ENCODE measurements at places on chromosomes 4 and X.

- no peak for DNase-seq
Observed at GRCh38 chr4:155371432-155372043, 5.2 kb downstream of the MAP9 start.

GRCh38 chr4:118898684-118899138, 10.1 kb downstream of the SYNPO2 start:
- DNase-seq = no peak

DNA sequence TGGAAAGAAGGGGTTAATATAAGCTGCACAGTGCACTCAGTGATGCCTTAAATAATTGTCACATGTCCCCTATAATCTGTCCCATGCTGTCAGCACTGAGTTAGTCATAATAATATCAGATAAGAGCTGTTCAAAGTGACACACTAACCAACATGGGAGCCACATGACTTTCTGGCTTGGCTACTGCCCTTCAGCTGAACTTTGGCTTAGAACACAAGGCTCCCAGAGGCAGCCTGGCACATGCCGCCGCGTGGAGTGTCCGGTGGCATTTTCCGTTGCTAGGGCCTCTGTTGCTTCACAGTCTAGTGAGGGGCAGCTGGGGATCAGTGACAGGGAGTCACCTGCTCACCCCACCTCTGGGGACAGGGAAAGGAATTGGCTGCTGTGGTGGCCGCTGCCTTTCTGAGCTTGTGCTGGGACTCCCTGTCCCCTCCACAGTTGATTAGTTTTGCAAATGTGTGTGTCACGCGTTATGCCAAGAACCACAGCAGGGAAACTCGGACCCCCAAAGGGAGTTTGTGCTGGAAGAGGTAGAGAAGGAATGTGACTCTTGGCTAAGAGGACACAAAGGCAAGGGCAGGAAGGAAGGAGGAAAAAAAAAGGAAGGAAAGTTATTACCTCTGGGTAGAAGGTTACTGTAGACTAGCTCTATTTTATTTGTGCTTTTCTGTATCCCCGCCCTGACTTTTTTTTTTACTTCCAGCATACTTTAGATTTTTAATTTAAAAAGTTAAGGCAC, 41.1 kb upstream of the PPARGC1A start:
- peak; percentile 37 for DNase-seq

DNA sequence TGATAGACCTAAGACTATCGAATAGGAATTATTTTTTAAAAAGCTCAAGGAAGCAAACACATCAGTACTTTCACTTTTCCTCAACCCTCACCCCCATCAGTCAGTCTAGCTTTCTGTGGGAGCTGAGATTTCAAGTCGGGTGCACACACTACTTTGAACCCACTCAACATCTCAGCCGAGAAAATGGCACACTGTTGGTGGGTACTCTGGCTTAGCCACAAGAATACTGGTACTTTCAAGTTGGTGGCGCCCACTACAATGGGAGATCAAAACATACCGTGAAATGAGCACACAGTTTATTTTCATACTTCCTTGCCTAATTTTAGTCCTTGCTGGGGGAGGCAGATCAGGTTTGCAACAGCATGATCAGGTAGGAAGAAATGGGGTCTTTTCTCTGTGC, 10.2 kb downstream of the CD40LG start:
- no peak for DNase-seq

DNA sequence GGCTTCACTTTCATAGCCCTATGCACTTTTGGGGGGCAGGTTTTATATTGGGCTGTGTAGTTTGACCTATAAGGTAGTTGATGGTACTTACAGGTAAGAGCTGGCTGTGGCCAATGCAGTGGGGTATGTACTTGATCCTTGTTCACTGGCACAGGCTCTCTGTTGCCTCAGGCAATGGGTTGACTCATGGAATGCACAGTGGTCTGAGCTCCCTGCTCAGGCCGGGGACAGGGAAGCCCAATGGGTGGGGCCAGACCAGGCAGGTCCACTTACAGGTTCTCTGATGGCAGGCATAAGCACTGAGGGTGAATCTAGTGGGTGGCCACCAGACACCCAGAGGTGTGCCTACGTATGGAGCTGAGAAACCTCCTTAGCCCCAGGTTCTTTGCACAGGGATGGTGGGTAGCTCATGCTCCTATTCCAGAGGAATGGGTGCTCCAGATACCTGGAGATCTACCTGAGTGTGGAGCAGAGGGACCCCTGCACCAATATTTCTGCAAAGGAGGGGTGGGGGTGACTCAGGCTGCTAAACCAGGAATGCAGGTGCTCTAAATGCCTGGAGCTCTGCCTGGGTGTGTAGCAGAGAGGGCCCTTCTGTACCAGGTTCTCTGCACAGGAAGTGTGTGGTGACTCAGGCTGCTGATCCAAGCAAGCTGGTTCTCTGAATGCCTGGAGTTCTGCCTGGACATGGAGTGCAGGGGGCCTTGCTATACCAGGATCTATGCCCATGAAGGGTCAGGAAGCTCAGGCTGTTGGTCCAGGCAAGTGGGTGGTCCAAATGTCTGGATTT, 52.3 kb downstream of the IL1RAPL2 start:
- no peak for DNase-seq

- DNase-seq = no peak
Observed at GRCh38 chrX:46333550-46333949, 211.7 kb downstream of the ZNF674 start.

- no peak for DNase-seq
Observed at GRCh38 chrX:38868941-38869401, 67.7 kb downstream of the MID1IP1 start.

- no peak for DNase-seq
Observed at GRCh38 chr4:152940461-152940860, 4.3 kb downstream of the FHDC1 start.

DNA sequence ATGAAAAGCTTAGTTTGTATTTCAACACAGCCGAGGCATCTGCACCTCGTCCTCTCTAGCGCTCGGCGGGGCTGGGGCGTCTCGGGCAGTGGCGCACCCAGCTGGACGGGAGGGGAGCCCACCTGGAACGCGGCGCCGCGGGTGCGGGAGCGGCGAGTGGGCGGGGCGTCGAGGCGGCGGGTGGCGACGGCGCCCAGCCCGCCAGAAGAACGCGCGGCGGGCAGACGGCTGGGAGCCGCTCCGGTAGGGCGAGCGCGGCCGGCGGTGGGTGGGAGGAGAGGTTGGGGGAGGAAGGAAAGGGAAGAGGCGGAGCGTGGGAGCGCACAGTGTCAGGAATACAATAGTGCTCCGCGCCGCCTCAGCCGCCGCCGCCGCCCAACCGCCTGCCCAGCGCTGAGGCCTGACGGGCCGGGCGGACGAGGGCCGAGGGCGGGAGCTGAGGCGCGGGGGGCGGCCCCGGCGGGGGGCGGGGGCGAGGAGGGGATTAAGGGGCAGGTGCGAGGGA, at the start of gene JADE3:
TSS of gene JADE3 (plus strand) at position 324 of the 505 bp plus-strand sequence. CDS start 72,474 bp downstream, outside the sequence.
- DNase-seq = peak; percentile 5
